Tibial nerve (tissue), 4 donors: ENCODE measurements at places on chromosomes 12 and 14. TPM values are rescaled to one million over a fixed set of nuclear protein-coding genes. Genes with fewer than 3 reads are reported as not detected.

DNA sequence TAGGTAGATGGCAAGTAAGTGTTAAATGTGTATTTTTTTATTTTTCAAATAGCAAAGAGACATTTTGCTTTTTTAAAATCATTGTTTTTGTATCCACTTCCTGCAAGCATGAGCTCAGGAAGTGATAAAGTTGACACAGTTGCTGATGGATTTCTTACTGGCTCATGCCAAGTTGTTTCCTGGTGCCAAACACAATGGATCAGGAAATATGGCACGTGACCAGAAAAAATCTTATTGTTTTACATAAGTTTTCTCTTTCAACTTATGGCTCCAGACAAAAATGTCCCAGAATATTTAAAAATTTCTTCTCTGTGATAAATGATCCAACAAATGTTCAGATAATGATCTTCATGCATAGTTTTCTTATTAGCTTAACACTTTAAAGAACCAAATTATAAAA is 1279.1 kb upstream of the FLRT2 start:
- no peak overlapping the region for H3K27ac ChIP-seq
- no peak for DNase-seq
- no peaks in the 10 kb centered on the region for H3K4me1 ChIP-seq
- H3K4me3 ChIP-seq = no peak overlapping the region
- no peaks in the 10 kb centered on the region for H3K27me3 ChIP-seq

GRCh38 chr12:42588524-42589464 is 752 bp downstream of the PRICKLE1 start:
- no peaks in the 10 kb centered on the region for H3K36me3 ChIP-seq
- peak overlapping the region; percentile 75 for H3K4me3 ChIP-seq
- H3K27me3 ChIP-seq = no peaks in the 10 kb centered on the region
- H3K27ac ChIP-seq = peak overlapping the region; percentile 39
- no peaks in the 10 kb centered on the region for H3K4me1 ChIP-seq

DNA sequence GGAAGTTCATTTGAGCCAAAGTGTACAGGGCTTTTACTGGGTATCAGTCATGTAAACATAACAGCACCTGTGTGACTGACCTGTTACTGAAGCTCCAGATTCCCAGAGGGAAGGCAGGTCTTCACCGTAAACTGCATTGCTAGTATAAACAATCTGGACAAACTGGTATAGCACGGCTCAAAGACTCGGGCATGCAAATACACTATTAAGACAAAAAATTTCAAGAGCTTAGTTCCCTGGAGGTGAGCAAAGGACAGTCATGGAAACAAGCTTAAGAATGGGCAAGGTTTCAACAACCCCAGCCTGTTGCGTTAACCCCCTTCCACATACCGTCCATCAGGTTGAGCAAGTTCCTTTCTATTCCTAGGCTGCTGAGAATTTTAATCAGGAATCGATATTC is 9.4 kb downstream of the PARP11 start:
- no peaks in the 10 kb centered on the region for H3K4me1 ChIP-seq
- no peak overlapping the region for H3K4me3 ChIP-seq
- H3K27me3 ChIP-seq = no peaks in the 10 kb centered on the region
- peaks cover 50% of the 10 kb centered on the region for H3K36me3 ChIP-seq
- H3K27ac ChIP-seq = no peak overlapping the region

GRCh38 chr14:51621654-51622053 is 30.1 kb upstream of the FRMD6 start:
- peaks cover 7% of the 10 kb centered on the region for H3K4me1 ChIP-seq
- H3K27me3 ChIP-seq = no peaks in the 10 kb centered on the region
- H3K36me3 ChIP-seq = no peaks in the 10 kb centered on the region
- no peak for DNase-seq
- H3K4me3 ChIP-seq = no peak overlapping the region

SMIM41 gene
- total RNA-seq = 28.0 TPM

ERBB3 gene
- 165 TPM for total RNA-seq

DNA sequence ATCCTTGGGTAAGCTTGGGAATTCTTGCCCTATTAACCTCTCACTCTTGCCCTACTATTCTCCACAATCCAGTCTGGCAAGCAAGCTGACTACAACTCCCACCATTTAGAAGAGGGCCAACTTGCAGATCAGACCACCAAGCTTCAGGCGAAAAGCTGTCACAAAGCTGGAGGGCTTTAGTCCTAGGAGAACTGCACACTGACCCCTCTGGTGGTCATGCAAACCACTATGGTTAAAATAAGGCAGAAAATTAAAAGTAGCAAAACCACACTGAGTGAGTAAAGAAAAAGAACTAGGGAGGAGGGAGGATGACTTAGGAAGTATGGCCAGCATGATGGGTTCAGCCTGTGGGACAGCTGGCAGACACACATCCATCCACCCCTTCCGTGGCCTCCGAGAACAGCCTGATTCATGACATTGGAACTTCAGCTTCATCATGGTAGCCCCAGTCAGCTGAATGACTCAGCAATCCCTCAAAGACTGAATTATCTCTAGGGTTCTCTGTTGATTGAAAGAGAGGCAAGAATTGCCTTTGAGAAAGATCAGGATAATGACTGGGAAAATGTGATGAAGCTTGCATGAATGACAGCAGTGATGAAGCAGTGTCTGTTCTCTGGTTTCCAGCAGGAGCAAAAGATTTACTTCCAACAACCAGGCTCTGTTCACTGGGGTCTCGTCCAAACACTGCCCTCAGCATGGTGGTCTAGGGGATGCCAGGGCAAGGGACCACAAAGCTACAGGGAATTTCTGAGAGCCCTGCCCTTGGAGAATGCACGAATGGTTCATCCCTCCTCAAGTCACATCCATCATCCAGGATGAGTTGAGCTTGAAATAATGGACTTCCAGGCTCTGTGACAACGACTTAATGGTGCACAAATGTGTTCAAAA is 24.4 kb downstream of the PITPNM2 start:
- DNase-seq = peak; percentile 33
- H3K4me1 ChIP-seq = peaks cover 31% of the 10 kb centered on the region
- H3K36me3 ChIP-seq = no peaks in the 10 kb centered on the region
- H3K4me3 ChIP-seq = no peak overlapping the region
- no peaks in the 10 kb centered on the region for H3K27me3 ChIP-seq

- peaks cover 25% of the 10 kb centered on the region for H3K27me3 ChIP-seq
- no peak overlapping the region for H3K4me3 ChIP-seq
- DNase-seq = peak; percentile 63
- H3K4me1 ChIP-seq = no peaks in the 10 kb centered on the region
These were observed 4.4 kb downstream of the CACNA1C start for GRCh38 chr12:2057041-2057794.

ABCC9 gene
- 12.5 TPM for total RNA-seq

PRKAG1 gene
- 40.6 TPM for total RNA-seq

GRCh38 chr12:1993341-1993740 is 10.9 kb downstream of the DCP1B start:
- H3K4me1 ChIP-seq = peaks cover 28% of the 10 kb centered on the region
- H3K36me3 ChIP-seq = peaks cover 6% of the 10 kb centered on the region
- DNase-seq = no peak
- H3K27ac ChIP-seq = no peak overlapping the region
- no peaks in the 10 kb centered on the region for H3K27me3 ChIP-seq
- no peak overlapping the region for H3K4me3 ChIP-seq

GRCh38 chr12:123839826-123840225 is 77.7 kb downstream of the DNAH10 start:
- no peaks in the 10 kb centered on the region for H3K4me1 ChIP-seq
- no peak for DNase-seq
- H3K36me3 ChIP-seq = no peaks in the 10 kb centered on the region
- H3K27ac ChIP-seq = no peak overlapping the region

ACSM4 gene
- not detected for total RNA-seq

GRCh38 chr12:71000748-71001147 is 80.2 kb upstream of the PTPRR start:
- no peak for DNase-seq
- H3K4me3 ChIP-seq = no peak overlapping the region
- H3K27me3 ChIP-seq = no peaks in the 10 kb centered on the region
- H3K36me3 ChIP-seq = no peaks in the 10 kb centered on the region

DNA sequence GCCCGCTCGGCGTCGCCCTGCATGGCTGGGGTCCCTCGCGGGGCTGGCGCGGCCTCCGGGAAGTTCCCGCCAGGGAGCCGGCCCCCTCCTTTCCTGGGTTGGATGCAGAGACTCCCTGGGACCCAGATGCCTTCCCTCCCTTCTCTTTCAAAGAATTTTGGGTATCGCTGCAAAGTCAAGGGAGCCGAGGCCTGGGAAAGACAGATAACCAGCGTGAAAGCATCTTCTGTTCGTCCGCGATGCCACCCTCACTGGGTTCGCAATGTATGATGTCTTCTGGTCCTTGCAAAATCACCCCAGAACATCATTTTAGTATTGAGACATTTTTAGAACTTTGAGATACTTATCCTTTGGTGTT is 451 bp downstream of the IRAK3 start:
- H3K27me3 ChIP-seq = no peaks in the 10 kb centered on the region
- H3K4me1 ChIP-seq = peaks cover 5% of the 10 kb centered on the region
- H3K36me3 ChIP-seq = peaks cover 10% of the 10 kb centered on the region
- no peak for DNase-seq
- H3K4me3 ChIP-seq = peak overlapping the region; percentile 56

SP7 gene
- total RNA-seq = not detected

RDH12 gene
- not detected for total RNA-seq

DNA sequence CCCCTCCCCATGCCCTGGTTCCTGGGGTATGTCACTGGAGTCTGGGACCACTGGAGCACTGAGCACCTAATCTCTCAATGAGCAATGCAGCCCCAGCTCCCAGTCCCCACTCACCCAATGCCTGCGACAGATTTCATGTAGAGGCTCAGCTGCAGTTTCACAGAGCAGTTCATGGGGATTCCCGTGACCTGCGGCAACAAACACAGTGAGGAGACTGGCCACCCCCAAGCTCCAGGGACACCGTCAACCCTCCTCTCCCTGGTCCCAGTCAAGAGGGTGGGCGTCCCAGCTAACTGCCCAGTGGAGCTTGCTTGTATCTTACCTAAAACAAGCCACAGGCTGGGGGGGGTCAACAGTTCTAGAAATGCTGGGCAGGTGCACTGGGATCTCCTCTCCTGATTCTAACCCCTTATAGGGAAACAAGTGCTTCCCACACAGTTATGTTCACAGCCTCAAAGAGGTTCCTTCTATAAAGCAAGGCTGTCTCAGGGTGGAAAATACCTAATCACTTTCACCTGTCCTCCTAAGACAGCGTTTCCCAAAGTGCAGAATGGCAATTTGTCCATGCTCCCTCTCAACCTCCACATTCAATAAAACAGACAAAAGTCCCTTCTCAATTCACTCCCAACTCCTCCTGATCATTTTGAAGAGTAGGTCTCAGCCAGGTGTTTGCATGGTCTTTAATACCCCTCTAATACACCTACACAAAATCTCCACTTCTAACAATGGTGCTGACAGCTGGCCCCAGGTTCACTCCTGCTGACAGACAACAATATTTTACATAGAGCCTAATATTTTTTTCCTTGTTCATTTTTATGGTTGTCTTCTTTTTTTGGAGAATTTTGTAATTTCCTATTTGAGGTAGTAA is 68.3 kb downstream of the SCARB1 start:
- H3K27ac ChIP-seq = peak overlapping the region; percentile 61
- no peak for DNase-seq
- H3K36me3 ChIP-seq = no peaks in the 10 kb centered on the region
- no peak overlapping the region for H3K4me3 ChIP-seq
- H3K27me3 ChIP-seq = no peaks in the 10 kb centered on the region
